ENCODE measurements at places on chromosomes 1 and 21.

DNA sequence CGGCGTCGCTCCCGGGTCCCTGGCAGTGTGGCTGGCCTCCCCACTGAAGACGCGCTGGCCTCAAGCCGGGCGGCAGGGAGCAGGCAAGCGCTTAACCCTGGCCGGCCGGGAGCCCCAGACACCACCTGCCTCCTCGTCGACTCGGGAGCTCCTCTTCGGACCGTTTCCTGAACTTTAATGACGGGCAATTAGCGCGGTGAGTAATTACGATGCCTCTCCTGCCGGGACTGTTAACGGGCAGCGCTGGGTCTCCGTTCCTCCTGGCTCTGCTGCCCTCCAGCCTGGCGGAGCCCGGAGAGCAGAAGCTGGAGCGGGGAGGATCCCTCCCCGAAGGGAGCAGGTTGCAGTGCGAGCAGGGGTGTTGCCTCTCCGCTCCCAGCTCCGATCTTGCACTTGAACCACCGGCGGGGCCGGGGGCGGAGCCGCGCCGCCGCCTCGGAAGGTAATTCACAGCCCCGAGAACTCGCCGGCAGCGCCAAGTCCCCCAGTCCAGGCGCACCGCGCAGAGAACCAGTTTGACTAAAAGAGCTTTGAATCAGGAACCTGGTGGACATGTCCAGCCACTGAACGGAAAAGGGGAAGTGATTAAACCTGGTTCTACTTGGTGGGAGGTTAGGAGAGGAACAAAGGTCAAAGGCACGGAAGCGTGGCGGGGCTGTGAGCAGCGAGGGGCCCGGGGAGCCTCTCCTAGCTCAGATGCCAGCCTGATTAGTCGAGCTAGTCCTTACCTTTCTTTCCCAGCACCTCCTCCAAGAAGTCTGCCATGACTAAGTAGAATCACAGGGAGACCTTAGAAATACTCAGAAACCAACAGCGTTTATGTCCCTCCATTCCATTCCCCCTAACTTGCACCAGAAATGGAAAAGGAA is 18.3 kb upstream of the PLEKHA6 start:
- DNase-seq = no peak

DNA sequence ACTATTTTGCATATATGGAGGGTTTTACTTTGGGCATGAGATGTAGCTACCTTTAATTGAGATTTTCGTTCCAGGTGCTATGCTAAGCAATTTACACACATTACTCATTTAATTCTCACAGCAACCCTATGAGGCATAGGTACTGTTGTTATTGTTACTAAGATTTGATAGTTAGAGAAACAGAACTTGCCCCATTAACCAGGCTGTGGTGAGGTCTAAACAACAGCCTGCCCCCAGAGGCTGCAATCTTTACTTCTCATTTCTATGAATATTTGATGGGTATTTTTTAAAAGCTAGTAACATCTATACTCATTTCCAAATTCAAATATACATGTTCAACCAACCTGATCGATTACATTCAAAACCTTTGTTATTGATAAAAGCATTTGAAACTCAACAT is 155.6 kb downstream of the GALNT2 start:
- DNase-seq = no peak

DNA sequence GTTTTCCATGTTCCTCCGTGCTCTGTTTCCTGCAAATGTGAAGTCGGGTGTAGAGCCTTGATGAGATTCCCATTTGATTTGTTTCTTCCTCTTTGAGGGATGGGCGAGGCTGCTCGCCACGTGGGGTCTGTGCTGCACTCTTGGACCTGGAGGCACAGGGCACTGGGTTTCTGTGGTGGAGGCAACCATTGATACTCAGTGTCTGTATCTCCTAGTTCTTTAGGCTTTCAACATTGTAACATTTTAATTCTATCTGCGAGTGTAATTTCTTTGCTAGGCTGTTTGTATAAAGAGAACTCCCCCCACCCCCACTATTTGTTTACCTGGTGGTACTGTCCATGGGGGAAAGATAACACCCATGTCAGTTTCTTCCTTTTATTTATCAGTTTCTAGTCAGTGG is 52.3 kb downstream of the GALNT2 start:
- DNase-seq = no peak

DNA sequence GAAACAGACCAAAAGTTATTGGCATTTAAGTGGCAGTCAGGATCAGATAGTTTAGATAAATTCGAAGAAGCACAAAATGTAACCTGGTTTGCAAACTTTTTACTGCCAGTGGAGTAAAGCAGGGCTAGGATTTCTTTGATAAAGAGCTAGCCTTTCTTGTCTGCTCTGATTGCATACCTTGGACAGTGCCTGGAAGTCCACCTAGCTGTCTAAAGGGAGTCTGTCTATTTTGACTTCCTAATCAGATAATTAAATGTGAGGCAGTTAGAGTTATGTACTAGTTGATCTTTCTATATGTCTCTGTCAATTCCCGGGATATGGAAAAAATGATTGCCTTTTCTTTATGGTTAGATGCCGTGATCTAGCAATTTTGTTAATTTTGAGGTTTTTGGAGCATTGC is 4.1 kb downstream of the GPSM2 start:
- no peak for DNase-seq

- no peak for DNase-seq
Measured at GRCh38 chr1:206450281-206450680, 20.0 kb upstream of the IKBKE start.

GRCh38 chr1:70906800-70907199 is 140.8 kb downstream of the PTGER3 start:
- no peak for DNase-seq

DNA sequence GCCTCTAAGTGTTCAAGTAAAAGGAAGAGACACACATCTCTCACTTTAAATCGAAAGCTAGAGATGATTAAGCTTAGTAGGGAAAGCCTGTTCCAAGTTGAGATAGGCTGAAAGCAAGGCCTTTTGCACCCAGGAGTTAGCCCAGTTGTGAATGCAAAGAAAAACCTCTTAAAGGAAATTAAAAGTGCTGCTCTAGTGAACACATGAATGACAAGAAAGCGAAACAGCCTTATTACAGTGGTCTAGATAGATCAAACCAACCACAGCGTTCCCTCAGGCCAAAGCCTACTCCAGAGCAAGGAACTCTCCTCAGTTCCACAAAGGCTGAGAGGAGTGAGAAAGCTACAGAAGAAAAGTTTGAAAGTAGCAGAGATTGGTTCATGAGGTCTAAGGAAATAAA is 14.9 kb downstream of the TCP10L start:
- no peak for DNase-seq

DNA sequence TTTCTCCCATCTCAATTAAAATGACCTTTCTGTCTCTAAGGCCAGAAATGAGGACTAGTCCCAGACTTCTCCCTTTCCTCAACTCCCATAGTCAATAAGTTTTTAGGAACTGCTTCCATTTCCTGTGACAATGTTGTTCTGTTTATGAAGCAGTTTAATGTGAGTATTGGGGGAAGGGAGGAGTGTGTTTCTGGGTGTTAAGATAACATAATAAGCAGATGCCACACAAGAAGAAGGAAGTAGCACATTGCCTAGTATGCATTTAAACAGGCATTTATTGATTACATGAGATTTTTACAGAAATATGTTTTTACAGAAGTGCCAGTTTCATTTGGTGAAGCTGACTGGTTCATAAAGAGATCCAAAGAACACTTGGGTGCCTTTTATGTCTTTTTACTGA is 65.6 kb upstream of the TNR start:
- no peak for DNase-seq

DNA sequence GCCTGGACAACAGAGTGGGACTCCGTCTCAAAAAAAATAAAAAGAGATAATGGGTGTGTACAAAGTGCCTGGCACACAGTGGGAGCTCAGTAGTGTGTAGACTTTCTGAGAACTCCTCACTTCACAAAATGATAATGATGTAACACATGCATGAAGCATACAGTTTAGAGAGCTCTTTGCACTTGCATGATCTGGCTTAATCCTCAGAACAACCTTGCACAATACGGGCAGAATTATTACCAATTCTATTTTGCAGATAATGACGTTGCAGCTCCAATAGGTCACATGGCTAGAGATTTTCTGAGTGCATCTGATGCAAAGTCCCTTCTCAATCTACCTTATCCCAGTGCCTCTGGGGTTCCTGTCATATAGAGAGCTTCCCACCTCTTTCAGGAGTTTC is 71.4 kb downstream of the CD247 start:
- no peak for DNase-seq

DNA sequence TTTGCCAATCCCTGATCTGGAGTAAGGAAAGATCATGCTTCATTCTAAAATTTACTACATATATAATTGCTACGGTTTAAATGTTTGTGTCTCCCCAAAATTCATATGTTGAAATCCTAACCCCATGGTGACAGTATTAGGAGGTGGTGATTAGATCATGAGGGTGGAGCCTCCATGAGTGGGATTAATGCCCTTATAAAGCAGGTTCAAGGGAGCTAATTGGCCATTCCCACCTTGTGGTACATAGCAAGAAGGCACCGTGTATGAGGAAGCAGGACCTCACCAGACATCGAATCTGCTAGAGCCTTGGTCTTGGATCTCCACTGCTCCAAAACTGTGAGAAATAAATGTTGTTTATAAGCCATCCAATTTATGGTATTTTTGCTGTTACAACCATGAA is 55.5 kb downstream of the GADD45A start:
- DNase-seq = no peak

DNA sequence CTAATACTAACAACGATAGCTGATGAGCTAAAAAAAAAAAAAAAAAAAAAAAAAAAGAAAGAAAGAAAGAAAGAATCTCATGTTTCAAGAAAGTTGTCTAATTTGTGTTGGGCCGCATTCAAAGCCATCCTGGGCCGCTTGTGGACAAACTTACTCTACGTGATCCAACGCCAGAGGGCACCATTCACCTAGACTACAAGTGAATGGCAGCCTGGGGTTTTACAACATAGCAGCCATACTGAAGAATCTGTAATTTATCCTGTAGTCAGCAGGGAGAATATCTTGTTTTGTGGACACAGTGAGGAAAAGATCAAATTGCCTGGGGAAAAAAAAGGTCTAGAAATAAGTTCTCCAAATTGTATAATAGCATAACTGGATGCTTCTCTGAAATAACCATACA is 47.0 kb downstream of the CYP2J2 start:
- peak; percentile 53 for DNase-seq

GRCh38 chr1:177566495-177566894 is 395.7 kb downstream of the BRINP2 start:
- DNase-seq = no peak

DNA sequence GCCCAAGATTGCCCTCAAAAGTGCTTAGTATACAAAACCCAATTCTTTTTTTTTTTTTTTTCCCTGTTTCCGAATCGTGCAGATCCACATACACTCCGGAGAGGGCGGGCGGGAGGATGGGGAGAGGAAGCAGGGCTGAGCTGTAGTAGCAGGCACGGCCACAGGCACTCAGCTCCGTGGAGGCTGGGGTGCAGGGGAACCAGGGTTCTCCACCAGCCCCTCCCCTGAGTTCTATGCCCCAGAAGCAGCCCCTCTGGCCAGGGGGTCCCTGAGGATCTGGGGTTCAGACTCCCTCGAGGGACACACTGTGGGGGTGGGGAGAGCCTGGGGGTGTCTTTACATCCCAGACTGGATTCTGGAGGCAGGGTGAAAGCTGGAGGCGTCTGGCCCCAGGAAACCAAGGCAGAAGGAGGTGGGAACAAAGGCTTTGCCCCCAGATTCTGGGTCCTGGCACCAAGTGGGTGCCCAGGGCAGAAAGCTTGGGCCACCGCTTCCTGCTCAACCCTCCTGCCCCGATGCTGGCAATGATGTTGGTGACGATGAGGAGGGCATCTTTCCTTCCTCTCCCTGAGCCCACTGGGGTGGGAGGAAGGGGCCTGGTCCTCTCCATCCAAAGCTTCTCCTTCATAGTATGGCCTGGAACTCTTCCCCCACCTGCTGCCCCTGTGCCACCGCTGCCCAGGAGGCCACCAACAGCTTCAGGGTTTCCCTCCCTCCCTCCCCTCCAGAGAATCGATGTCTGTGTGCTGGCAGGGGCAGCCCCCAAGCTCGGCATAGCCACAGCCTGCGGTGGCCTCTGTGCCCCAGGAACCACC is 106.4 kb upstream of the TARDBP start:
- no peak for DNase-seq

GRCh38 chr1:187680823-187681222 is 852.1 kb downstream of the PLA2G4A start:
- no peak for DNase-seq

- DNase-seq = no peak
Measured at GRCh38 chr1:41468122-41468762, 16.2 kb downstream of the EDN2 start.

Measured in pulmonary artery endothelial cell (primary cell).